ENCODE measurements at places on chromosomes 2 and 18. TPM values are rescaled to one million over a fixed set of nuclear protein-coding genes. Genes with fewer than 3 reads are reported as not detected.
A peak's percentile ranks its signal among the peaks of the same experiment; 100 is the strongest.

The EN1 gene
- not detected for polyA plus RNA-seq

The HOXD9 gene
- not detected for polyA plus RNA-seq

The CPLX4 gene
- not detected for polyA plus RNA-seq

The BOLL gene
- not detected for polyA plus RNA-seq

The SLC8A1 gene
- polyA plus RNA-seq, result 61.9 TPM

The CRYBA2 gene
- polyA plus RNA-seq, result not detected

The CTNNA2 gene
- not detected for polyA plus RNA-seq

The RESP18 gene
- polyA plus RNA-seq, result not detected

The NMS gene
- polyA plus RNA-seq, result not detected

The UGT1A6 gene
- polyA plus RNA-seq, result not detected

The TUBB8B gene
- polyA plus RNA-seq, result not detected

DNA sequence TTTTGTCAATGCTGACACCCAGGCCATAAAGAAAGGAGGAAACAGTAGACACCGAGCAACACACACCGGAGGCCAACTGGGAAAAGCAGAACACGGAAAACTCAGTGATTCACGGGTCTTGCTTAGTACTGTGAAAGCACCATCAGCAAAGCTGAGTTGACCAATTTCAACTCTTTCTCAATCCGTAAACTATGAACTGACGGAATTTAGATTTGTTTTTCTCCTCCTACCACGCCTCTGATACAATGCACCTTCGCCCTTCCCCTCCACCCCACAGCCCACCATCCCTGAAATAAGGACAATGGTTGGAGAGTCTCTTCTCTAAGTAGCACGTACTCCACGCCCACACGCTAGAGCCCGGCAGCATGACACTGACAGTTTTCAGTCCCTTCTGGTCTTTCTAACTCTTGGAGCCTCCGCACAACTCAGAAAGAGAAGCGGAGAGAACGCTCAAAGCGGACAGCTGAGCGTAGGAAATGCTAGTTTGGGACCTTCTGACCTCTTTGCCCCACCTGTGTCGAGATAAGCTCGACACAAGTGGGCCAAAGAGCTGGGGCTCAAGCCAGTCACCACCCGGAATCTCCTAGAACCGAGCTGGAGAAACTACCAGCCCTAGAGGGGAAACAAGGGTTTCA is 669 bp downstream of the LNPK start:
- peak; percentile 49 for DNase-seq

- DNase-seq, result no peak
Observed at GRCh38 chr2:84969511-84970209, 1.3 kb upstream of the KCMF1 start.

GRCh38 chr2:207694811-207695281 is 16.6 kb upstream of the CCNYL1 start:
- DNase-seq, result no peak

DNA sequence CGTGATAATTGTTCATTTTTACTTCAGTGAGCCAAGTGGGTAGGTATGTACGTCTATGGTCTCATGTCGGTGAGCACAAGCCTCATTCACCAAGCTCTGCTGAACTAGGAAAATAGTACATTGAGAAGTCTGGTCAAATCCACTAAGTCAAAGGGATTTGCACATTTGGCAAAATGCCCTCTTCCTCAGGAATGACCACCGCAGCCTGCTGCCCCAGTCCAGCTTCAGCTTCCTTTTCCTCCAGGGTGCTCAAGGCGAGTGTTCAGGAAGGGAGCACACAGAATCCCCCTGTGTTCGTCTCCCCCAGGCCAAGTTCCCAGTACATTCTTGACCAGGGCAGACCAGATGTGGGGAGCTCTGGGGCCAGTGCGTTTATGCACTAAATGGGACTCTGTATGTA is 23.0 kb downstream of the TCF7L1 start:
- no peak for DNase-seq

- DNase-seq, result no peak
Observed at GRCh38 chr2:25123682-25124081, 44.7 kb downstream of the POMC start.

- peak; percentile 65 for DNase-seq
Observed at GRCh38 chr2:220687231-220687843, 884.8 kb downstream of the EPHA4 start.

- DNase-seq, result no peak
Observed at GRCh38 chr2:42092084-42092996, 44.5 kb downstream of the PKDCC start.

GRCh38 chr2:104501342-104501741 is 352.6 kb upstream of the POU3F3 start:
- DNase-seq, result no peak

DNA sequence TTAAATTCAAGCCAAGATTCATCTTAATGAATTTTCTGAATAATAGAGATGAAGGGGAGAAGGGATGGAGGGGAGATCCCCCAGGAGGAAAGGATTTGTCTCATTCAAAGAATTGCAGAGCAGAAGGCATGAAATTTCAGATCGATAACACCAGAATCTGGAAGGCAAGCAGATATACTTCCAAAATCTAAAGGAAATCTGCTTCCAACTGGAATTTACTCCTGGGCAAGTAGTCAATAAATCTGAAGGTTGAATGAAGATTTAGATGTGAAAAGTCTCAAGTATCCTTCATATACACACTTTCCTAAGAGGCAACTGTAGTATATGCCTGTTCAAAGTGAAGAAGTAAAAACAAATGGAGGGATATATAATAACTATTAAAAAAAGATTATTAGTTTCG is 1190.8 kb upstream of the CELF4 start:
- DNase-seq, result no peak

- no peak for DNase-seq
Observed at GRCh38 chr2:80496775-80497174, 192.2 kb upstream of the LRRTM1 start.

GRCh38 chr2:147910990-147911473 is 66.2 kb downstream of the ACVR2A start:
- DNase-seq, result peak; percentile 16

DNA sequence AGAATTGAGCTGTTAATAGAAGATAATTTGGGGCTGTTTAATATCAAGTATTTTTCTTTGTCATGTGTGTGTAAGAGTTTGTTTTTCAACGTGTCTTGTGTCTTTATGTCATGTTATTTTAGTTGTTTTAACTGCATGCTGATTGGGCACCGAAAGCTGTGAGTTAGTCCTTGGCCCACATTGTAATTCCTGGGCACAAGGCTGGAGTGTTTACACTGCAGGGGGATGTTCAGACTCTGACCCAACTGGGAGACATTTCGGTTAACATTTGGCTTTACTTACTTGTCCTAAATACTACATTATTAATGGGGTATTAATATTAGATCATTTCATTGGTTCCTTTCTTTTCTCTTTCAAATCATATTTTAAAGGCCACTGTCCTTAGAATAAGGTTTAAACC is 381.0 kb downstream of the OSR1 start:
- no peak for DNase-seq

GRCh38 chr2:178874529-178875240 is 67.5 kb upstream of the TTN start:
- no peak for DNase-seq

- DNase-seq, result no peak
Observed at GRCh38 chr18:32915516-32915915, 142.7 kb upstream of the KLHL14 start.

- DNase-seq, result no peak
Observed at GRCh38 chr2:240929364-240930095, 23.4 kb downstream of the CROCC2 start.

- no peak for DNase-seq
Observed at GRCh38 chr2:169066897-169067296, 2.5 kb upstream of the DHRS9 start.

DNA sequence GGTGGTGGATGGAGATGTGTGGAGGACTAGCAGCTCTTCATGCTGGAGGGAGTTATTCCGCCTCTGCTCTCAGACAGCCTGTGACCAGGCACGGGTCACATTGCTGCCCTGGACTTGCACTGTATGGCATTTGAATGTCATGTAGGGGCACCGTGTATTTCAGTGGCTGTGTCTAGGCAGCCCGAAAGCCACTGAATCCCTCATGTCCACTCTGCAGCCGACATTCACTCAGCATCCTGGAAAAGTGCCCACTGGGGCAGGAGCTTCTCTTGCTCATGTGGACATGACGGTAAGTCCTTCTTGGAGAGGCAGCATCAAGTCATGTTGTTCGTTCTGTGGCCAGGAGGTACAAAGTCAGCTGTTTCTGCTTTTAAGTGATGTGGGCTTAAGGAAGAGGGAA is 127.9 kb downstream of the SH3RF3 start:
- no peak for DNase-seq

GRCh38 chr18:22552254-22552653 is 134.5 kb upstream of the CTAGE1 start:
- DNase-seq, result no peak

- peak; percentile 69 for DNase-seq
Observed at GRCh38 chr2:105557021-105557920, 158.4 kb upstream of the FHL2 start.

DNA sequence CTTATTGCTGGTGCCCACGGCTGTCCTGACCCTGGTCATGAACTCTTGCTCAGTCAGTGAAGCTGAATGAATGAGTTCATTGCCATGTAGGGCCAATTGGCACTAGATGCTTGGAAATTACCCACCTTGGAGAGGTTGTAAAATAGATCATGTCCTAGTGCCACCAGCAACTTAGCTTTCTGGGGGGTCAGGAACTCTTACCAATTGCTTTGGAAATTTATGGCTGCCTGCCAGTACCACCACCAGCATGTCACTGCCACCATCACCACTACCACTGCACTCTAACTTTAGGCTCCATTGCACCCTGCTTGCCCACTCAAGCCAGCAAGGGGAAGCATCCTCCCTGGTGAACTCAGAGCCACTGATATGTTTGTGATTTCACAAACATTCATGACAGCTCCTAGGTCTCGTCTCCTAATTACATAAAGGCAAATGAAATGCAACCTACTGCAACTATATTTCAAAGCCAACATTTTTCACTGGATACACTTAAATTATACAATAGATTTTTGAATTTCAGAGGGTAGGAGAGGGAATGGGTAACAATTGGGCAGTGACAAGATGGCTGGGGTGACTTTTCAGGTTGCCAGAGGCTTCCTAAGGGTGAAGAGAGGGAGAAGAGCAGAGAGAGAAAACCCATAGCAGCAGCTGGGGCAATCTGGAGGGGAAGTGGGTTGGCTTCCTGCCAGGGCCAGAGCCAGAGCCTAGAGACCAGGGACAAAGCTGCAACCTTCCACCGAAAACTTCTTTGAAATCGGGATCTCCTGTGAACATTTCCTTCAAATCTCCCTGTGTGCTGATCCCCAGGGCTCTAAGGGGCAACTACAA is 3.5 kb upstream of the EMILIN1 start:
- peak; percentile 65 for DNase-seq

GRCh38 chr18:40866013-40866645 is 1088.9 kb upstream of the PIK3C3 start:
- DNase-seq, result no peak

- no peak for DNase-seq
Observed at GRCh38 chr2:177612659-177613058, 220.1 kb downstream of the AGPS start.

- DNase-seq, result peak; percentile 62
Observed at GRCh38 chr2:240572141-240573031, 4.1 kb downstream of the RNPEPL1 start.

All from heart left ventricle (tissue), 16 donors.